Sigmoid colon (tissue), 7 donors: ENCODE measurements at places on chromosomes 5 and 9.
A peak's percentile ranks its signal among the peaks of the same experiment; 100 is the strongest.

DNA sequence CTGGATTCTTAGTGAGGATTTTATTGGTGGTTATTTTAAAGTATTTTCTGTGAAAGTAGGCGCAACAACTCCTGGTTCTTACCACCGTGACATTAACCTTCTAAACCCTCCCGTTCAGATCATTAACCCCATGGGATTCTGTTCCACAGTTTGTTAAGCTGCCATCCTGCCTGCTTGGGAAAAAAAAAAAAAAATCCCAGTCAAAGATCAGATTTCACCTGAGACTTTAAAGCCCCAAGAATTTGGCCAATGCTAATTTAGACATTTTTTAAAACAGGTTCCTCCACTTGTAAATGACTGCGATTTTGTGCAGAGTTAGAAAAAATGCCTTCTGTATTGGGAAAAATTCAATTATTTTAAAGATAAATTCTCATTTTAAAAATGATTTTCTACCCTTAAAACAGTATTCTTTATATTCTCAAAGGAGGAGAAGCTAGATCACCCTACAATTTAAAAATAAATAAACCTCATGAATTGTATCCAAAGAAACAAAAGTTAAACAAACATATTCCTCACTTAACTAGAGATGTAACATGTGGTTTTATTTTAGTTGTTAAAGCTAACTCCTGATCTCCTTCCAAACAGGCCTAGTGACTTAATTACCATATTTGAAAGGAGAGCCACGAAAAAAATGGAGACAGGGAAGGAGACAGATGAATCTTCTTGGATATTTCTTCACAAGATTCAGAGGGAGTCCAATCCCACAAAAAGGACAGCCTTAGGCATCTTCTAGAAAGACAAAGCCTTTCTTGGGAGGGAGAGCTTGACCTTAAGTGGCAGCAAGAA lies 93.1 kb upstream of the IFNK start:
- DNase-seq: no peak

DNA sequence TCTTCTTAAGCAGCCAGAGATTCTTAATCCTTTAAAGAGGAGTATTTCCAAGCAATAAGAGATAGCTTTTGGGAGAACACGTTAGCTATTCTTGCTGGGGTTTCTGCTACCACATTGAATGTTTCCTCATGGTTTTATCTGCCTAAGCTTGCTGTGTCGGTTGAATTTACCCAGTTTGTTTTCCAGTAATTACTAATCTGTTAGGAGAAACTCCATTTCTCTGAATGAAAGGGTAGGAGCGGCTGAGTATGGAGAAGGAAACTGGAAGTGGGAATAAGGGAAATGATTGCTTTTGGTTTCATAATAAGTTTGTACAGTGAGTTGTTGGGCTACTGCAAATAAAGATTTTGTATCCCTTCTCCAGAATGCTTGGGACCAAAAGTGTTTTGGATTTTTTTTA lies 1.2 kb downstream of the JAK2 start:
- no peak for DNase-seq

DNA sequence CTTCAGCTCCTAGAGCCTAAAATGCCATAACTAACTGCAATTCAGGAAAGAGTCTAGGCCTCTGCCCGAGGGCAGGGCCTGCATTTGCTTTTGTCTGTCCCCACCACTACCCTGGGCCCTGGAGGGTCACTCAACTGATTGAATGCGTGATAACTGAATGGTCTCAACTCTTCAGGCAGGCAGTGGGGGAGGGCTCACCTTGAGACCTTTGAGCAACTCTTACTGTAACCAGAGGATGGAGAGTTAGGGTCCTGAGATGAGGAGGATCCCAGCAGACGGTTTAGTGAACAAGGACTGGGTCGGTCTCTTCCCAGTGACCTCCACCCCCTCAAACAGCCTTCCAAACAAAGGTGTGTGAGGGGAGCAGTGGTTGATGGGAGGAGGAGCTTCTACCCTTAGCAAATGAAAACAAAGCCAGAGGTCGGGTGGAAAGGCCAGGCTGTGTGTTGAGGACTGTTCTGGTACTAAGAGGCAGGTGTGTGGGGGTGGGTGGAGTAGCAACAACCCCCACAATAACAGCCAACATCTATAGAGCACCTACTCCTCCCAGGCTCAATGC lies 59.4 kb downstream of the CXXC5 start:
- no peak for DNase-seq

- DNase-seq: no peak
Observed at GRCh38 chr5:161549106-161549505, 2.6 kb upstream of the GABRB2 start.

DNA sequence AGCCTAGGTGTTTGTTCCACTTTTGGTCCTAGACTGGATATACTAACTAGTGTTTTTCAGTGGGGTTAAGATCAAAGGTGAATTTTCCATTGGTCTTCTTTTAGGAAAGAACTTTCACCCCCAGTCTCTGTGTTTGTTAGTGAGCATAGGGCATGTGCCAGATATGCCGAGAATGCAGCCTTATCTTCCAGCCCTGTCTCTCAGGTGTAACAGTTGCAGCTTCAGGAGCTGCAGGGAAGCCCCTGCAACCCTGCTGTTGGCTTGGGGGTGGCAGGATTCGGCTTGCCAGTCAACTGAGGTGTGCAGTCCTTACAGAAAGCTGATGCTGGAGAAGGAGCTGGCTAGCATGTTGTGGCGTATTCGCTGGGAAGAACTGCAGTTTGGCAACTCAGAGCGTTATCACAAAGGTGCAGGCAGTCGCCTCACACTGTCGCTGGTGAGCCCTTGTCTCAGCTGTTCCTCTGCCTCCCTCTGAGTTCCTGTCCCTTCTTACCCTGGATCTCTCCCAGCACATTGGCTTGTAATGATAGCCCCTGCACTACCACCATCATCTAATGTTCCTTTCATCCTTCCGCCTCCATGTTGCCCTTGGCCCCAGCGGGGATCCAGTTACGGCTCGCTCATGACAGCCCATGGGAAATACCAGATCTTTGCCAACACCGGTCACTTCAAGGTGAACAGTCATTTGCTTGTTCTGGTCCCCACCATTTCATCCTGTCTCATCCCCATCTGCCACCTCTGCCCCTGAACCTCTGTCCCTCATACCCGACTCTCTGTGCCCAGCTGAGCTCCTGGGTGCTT lies 10.1 kb downstream of the NPR2 start:
- no peak for DNase-seq

- DNase-seq: peak; percentile 43
Observed at GRCh38 chr9:135343136-135343535, 136.4 kb upstream of the PPP1R26 start.

DNA sequence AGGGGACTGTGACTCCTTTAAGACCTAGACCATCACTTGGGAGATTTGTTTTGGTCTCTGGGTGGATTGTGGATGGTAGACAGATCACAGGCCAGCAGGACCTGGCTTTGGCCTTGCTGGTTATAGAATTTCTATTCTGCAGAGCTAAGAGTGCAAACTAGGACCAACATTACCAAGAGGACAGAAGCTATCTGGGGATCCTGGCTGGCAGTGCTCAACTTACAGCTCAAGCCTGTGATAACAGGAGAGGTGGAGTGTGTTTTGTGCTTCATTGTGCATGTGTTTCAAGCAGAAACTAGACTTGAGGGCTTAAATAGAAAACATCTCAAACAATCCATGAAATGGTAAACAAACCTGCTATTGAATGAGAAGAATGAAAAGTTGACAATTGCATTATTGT lies 106.7 kb downstream of the ZNF462 start:
- no peak for DNase-seq

DNA sequence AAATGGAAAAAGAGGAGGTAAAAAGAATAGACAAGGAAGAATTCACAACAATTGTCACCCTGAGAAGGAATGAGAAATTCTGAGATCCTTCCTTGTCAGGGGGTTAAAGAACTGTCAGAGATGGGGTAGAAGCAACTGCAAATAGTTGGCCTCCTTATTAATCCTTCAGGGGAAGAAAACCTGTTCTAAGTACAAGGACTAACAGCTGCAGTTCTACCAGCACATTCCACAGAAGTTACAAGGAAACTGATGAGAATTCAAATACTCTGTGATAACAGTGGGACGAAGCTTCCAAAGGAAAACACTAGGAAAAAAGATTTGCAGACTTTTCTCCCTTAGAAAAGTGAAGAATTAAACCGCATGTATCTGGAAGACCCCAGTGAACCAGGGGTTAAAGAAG lies 93.7 kb downstream of the OR2K2 start:
- DNase-seq: no peak

- no peak for DNase-seq
Observed at GRCh38 chr5:36658038-36658756, 51.8 kb downstream of the SLC1A3 start.

GRCh38 chr5:30991462-30991861 lies 202.0 kb upstream of the CDH6 start:
- DNase-seq: no peak

DNA sequence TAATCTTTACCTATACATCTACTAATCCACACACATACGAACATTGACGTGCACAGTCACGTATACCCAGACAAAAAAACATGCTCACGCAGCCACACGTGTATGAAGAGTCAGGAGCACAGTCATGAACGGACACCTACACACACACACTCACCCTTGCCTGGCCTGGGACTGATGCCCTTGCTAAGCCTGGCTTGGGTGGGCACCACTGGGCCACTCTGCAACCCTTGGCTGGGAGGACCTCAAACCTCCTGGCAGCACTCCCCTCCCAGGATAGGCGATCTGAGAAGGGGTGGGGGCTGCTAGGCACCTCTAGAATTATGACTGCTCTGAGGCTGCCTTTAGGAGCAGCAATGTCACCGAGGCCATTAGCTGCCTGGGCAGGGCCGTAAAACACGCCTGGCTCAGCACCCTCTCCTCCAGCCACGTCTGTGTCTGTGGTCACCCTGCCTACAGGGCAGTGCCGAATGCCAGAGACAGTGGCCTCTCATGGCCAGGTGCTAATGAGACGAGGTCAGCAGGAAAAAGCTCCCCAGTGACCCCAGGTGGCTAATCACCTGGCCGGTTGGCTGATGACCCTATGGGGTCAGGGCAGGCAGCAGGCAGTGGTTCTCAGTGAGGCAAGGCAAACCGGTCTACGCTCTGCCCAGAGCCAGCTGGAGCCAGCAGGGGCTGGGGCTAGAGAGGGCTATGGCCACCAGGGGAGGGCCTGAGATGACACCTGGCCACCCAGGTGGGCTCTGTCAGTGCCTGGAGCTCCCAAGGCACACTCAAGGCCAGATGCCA lies 33.7 kb upstream of the MVB12B start:
- no peak for DNase-seq

DNA sequence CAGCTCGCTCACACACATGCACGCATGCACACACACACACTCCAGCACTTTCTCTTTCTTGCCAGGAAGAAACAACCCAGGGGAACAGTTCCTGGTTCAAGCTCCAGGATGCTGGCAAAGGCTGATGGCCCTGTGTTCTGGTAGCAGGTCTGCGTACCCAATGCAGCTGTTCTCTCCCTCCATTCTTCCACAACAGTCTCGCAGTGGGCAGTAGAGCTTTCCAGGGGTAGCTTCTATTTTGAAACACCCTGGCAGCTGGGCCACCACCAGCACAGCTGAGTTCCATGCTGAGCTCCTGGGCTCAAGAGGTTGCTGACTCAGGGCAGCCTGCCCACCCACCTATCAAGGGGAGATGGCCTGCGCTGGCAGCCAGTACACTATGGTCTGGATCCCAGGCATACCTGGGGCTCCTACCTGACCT lies 4.7 kb downstream of the VDAC1 start:
- no peak for DNase-seq

GRCh38 chr5:181233088-181233800 lies 10.2 kb downstream of the TRIM41 start:
- DNase-seq: no peak

DNA sequence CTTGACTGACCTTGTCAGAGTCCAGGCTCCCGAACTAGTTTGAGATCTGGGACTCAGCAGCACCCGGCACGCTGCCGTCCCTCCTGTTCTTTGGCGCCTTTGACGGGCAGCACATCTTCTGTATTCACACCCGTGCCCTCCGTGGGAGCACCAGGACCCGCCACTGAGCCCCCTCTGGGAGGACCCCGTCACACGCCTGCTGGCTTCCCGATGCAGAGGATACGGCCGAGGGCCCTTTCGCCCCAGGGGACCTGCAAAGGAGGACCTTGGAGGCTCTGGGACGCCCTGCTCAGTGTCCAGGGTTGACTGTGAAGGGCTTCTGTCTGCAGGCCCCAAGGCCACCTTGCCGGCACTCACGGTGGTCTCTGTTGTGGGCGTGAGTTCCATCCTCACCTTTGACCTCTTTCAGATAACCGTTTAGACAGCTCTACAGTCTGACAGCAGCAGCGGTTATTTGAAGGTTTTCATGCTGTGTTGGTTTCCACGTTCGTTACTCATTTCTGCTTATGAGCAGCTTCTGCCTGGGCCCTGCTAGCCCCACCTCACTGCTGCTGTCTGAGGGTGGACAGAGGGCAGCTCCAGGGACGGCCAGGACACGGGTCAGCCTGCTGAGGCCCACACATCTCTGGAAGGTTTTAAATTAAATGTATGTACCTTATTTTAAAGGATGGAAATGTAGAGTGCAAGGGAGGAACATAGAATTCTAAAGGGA lies 12.6 kb upstream of the EXOC3 start:
- DNase-seq: peak; percentile 46
